ENCODE measurements at places on chromosomes 7 and 10.

DNA sequence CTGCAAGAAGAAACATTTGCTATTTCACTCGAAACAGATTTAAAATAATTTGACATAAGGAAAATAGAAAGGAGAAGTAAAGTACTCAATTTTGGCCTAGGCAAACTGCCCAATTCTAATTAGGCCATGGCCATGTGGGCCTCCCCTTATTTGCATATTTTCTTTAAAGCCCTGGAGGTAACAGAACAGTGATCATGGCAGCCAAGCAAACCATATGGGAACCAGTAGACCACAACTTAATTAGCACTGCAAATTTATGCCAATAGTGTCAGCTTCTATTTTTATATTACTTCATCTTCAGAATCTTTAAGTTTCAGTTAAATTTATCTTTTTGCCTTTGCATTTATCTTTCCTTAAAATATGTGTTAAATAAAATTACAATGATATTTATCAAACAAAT lies 63.3 kb upstream of the THSD7A start:
- DNase-seq: no peak

DNA sequence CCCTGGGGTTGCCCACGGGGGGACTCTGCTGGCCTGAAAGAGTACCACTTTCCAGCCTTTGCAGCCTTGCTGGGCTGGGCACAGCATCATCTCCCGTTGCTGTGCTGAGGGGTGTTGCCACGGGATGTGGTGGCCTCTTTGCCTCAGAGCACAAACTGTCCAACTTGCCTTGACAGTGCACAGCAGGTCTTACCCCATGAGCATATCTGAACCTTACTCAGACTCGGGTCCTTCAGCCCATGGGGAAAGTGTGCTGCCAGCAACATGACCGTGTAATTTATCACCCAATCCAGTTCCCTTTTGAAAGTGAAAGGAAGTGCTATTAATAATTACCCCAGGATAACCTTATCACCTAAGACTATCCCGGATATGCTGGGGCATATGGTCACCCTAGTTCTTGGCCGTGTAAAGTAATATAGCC lies 46.8 kb downstream of the TBXAS1 start:
- no peak for DNase-seq

DNA sequence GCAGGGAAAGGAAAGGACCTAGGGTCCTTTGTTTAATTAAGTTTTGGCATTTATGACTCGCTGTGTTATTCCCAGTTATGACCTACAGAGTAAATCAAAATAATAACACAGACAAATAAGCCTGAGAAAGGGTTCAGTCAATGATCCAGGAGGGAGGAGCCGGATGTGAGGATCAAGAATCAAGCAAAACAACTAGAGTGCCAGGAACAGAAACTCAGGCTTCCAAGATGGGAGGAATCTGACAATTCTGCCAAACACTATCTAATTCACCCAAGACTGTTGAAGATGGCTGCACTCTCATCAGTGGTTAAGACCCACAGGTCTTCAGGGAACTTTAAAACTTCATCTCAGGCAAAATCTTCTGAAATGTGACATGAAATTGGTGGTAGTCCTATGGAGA lies 50.3 kb upstream of the PIP4K2A start:
- DNase-seq: no peak

DNA sequence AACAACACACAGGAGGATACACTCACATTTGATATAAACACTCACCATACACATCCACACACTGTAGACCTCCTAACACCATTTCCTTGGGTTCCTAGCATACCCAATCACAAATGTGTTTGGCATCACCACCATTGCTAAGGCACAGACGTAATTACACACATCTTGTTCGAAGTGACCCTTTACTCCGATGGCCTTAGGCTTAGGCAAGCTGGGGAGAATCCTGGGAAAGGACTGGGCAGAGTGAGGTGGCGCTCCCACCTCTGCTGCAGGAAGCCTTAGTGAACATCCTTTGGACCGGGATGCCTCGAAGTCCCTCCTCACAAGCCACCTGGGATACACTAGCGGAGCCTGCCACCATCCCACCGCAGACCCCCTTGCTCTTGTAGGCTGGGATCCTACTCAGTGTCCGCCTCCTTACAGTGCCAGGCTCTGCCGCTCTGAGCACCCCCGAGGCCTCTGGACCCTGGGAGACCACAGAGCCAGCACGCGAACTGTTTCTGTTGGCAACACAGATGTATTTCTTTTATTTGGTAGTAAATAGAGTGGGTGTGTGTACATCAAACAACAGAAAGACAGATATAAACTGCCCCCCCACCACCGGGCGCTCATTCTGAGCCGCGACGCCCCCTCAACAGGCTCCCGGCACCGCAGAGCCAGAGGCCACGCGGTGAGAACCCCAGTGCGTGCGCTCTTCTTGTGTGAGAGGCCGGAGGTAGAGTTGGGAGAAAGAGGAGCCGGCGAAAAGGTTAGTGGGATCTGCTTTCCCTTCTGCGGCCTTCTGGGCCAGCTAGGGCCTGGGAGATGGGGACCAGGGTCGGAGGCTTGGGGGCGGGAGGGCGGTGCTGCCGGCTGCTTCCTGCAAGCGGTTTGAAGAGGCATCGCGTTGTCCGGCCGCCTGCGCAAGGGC lies 5.9 kb upstream of the HMX2 start:
- no peak for DNase-seq

- no peak for DNase-seq
Measured at GRCh38 chr10:110273474-110273873, 31.2 kb downstream of the SMNDC1 start.

- DNase-seq: no peak
Measured at GRCh38 chr10:34370126-34370525, 445.0 kb downstream of the PARD3 start.

GRCh38 chr7:26688936-26689506 lies 175.4 kb downstream of the SKAP2 start:
- DNase-seq: no peak

GRCh38 chr10:10869592-10869991 lies 148.1 kb upstream of the CELF2 start:
- no peak for DNase-seq

- DNase-seq: peak; percentile 54
Measured at GRCh38 chr7:73870041-73870492, 9.1 kb downstream of the TMEM270 start.

DNA sequence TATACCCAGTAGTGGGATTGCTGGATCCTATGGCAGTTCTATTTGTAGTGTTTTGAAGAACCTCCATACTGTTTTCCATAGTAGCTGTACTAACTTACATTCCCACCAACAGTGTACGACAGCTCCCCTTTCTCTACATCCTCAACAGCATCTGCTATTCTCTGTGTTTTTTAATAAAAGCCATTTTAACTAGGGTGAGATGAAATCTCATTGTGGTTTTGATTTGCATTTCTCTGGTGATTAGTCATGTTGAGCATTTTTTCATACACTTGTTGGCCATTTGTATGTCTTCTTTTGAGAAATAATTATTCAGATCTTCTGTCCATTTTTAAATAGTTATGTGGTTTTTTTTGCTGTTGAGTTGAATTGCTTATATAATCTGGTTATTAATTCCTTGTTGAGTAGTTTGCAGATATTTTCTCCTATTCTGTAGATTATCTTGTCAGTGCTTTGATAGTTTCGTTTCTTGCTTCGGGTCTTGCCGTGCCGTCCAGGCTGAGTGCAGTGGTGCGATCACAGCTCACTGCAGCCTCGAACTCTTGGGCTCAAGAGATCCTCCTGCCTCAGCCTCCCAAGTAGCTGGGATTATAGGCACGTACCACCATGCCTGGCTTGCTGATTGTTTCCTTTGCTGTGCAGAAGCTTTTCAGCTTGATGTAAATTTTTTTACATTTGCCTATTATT lies 12.0 kb downstream of the MTG1 start:
- no peak for DNase-seq

- DNase-seq: no peak
Measured at GRCh38 chr10:22391600-22391999, 46.3 kb downstream of the SPAG6 start.

- no peak for DNase-seq
Measured at GRCh38 chr7:142795339-142795863, 24.6 kb downstream of the PRSS2 start.

GRCh38 chr7:142332421-142332820 lies 74.6 kb upstream of the PRSS58 start:
- DNase-seq: no peak

DNA sequence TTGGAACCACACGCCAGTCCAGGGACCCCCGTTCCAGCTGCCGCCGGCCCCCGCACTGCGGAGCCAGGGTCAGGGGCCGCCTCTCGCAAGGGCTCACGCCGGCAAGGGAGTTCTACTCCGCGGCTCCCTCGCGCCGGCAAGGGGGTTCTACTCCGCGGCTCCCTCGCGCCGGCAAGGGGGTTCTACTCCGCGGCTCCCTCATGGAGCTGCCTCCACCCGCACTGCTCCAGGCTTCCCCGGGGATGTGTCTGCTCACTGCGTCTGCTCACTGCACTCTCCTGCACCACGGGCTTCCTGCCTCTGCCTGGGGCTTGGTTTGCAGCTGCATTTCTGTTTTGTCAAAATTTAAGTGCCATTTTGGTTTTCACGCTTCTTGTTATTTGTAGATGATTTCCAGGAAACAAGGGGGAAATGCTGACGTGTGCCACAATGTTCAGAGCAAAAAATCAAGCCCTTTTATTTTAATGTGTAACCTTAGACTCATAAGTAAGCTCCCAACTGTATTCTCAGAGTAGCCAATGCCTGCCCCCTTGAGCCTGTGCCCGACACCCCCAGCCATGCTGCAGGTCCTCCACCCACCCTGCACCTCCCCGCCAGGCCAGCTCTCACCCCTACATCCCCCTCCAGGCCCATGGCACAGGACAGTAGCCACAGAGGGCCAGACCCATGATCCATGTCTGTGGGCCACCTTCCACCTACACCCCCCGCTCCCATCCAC lies 246.2 kb downstream of the MAD1L1 start:
- DNase-seq: no peak

GRCh38 chr7:45703911-45704682 lies 129.9 kb downstream of the ADCY1 start:
- DNase-seq: no peak

DNA sequence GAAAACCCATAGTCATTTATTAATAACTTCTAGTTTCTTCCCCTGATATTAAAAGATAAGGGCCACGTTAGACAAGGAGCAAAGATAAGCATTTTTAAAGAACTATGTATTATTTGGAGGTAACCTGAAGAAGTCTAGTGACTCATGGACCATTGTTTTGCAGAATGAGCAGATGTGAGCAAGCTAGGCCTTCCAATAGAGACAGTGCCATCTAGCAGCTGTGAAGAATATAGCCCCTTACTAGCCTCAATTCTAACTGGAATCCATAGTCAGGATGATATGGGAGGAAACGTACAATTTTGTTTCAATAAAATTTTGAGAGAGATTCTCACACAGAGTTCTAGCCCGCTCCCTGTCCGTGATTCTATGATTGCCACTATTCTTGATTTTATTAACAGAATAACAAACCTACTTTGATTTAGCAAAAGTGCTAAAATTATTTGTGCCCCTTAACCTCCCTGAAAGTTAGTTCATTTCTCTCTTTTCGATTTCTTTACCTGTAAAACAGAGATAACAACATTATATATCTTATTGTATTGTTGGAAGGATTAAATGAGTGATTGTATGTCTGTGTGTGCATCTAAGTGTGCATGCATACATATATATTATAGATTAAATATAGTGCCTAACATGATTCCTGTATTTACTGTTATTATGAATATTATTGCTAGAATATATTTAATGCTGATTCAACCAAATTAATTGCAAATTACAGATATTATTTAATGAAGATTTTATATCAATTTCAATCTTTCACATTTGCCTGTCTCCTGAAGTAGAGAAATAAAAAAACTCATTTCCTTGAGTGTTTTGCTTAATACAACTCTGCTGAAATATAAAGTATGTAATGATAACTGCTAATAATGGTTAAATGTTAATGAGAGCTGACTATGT lies 22.7 kb downstream of the FAM237B start:
- DNase-seq: peak; percentile 37

- no peak for DNase-seq
Measured at GRCh38 chr10:24350070-24350921, 141.4 kb downstream of the KIAA1217 start.

DNA sequence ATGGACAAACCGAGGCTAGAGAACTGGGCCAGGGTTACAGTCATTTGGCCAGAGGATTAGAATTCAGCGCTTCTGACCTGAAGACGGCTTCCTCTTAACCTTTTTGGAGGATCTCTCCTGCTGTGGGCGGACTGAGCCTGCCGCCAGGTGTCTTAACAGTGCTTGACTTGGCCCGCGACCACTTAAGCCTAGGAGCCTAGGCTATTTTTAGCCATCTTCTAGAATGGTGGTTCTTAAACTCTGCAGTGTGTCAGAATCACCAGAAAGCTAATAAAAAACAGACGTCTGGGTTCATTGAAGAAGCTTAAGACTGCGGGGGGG lies 722 bp downstream of the MDH2 start:
- DNase-seq: peak; percentile 77

DNA sequence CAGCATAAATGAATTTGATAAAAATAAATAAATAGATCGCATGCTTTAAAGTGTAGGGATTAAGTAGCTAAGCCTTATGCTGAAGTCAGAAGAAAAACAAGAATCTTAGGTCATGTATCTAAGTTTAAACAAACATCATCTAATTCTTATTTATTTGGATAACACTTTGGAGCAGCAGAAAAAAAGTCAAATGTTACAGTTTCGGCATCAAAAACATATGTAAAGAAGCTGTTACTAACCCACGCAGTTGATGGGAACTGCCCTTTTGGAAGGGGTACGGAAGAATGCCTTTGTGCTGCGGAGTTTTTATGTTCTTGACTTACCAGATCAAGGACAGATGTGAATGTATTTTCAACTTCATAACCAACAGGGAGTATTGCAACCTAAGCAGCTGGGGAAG lies 37.3 kb upstream of the HABP2 start:
- DNase-seq: no peak

- DNase-seq: no peak
Measured at GRCh38 chr10:97866524-97867219, 17.0 kb downstream of the GOLGA7B start.

DNA sequence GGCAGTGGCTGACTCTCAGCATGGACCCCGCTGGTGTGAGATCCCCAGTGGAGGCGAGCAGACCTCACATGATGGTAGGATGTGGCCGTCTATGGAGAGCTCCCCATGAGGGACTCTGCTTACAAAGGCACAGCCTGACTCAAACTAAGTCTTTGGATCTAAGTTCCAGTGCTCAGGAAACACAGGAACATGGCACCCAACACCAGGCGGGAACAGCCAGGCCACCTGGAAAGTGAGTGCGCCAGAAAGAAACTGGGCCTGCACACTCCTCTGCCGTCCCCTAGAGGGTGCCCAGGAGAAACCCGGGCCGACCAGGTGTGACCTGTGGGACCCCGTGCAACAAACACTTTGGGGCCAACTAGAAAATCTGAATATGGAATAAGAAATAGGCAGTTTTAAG lies 10.0 kb downstream of the PITRM1 start:
- no peak for DNase-seq

- DNase-seq: peak; percentile 39
Measured at GRCh38 chr7:371119-371778, 81.3 kb downstream of the FOXL3 start.

- DNase-seq: no peak
Measured at GRCh38 chr10:77251297-77252013, 386.2 kb downstream of the KCNMA1 start.

GRCh38 chr10:42960491-42960990 lies 116.3 kb upstream of the RET start:
- DNase-seq: peak; percentile 21
